IMR-90 (cell line): ENCODE measurements at places on chromosomes 5 and 9. TPM values are rescaled to one million over a fixed set of nuclear protein-coding genes. Genes with fewer than 3 reads are reported as not detected.

DNA sequence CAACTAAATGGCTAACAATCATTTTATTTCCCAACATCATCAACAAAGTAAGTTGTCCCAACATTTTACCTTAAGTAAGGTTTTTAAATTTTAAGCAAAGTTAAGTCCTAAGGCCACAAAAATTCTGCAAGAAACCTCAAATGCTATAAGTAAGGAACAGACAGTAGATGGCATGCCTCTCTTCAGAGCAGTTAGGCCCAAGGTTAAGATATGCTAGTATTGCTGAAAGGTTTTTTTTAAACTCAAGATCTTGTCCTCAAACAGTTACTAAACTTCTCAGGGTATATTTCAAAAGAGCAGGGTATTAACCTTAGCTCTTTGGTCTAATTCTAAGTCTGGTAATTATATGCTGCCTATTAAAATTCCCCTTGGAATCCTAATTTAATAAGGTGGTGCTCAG lies 35.1 kb downstream of the PJA2 start:
- no peaks in the 10 kb centered on the region for H3K27me3 ChIP-seq
- peaks cover 17% of the 10 kb centered on the region for H3K36me3 ChIP-seq
- no peak for DNase-seq
- no peak overlapping the region for H3K4me3 ChIP-seq

DNA sequence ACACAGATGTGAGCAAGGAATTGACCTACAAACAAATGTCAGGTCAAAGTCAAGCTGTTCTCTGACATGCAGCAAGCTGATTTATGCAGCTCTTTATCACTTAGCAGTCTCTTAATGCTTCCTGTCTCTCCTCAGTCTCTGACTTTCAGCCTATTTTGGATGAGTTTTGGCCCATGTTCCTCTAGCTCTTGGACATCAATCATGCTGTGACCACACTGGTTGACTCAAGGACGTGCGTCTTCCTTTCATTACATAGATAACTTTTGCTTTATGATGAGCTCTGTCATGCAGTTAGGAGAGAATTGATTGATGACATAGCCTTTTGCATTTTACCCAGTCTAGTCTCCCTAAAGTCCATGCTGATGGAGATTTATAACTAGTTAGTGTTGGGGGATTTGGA lies 9.4 kb upstream of the REEP5 start:
- no peaks in the 10 kb centered on the region for H3K27me3 ChIP-seq
- H3K4me1 ChIP-seq: peaks cover 8% of the 10 kb centered on the region
- no peak overlapping the region for H3K4me3 ChIP-seq
- no peak overlapping the region for H3K27ac ChIP-seq
- DNase-seq: no peak

DNA sequence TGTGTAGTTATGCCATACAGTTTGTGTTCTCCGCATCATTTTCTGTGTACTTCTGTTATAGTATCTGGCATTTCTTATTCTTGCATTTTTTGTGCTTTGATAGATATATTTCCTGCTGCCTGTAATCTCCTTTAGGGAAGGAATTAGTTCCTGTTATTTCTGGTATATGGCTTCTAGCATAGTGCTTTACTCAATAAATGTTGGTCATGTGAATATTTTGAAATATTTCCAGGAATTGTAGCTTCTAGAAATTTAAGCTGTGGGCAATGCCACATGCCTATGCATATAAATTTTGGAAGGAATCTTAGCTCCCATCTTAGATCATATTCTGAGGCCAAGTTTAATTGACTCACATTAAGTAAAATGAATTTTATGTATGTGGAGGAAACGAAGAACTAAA lies 11.5 kb upstream of the PRRC1 start:
- H3K36me3 ChIP-seq: no peaks in the 10 kb centered on the region
- H3K4me1 ChIP-seq: no peaks in the 10 kb centered on the region
- no peak for DNase-seq
- H3K27ac ChIP-seq: no peak overlapping the region
- peaks cover 12% of the 10 kb centered on the region for H3K27me3 ChIP-seq

Gene PDE8B
- under 0.01 TPM in 2 replicates for total RNA-seq

DNA sequence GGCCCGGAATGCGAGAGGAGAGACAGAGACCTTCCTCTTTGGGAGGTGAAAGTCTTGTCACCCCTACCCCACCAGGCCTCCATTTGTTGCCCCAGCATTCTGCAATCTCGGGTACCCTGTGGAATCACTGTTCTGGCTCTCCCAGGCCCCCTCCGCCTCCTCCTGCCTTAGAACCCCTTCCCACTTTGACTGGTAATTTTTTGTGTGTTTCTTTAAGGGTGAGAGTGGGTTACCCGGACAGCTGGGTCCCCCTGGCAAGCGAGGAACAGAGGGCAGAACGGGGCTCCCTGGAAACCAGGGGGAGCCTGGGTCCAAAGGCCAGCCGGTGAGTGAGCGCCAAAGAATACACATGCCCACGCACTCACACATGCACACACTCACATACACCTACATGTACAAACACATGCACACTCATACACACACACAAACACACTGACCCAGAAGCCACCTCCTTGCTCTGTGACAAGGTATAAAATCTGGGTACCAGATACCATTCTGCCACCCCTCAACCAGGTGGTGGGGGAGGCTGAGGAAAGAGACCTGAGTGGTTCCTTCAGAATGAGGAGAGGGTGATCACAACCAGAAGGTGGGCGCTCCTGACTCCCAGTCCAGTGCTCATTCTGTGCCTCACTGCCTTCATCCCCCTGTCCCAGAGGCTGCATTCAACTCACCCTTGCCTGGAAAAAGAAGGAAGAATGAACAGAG lies 30.9 kb upstream of the ORM1 start:
- no peak overlapping the region for H3K4me3 ChIP-seq
- peaks cover 10% of the 10 kb centered on the region for H3K36me3 ChIP-seq
- peaks cover 7% of the 10 kb centered on the region for H3K4me1 ChIP-seq
- H3K27me3 ChIP-seq: no peaks in the 10 kb centered on the region
